Substantia nigra (tissue), 51 donors: ENCODE measurements at places on chromosomes 1 and 21.

DNA sequence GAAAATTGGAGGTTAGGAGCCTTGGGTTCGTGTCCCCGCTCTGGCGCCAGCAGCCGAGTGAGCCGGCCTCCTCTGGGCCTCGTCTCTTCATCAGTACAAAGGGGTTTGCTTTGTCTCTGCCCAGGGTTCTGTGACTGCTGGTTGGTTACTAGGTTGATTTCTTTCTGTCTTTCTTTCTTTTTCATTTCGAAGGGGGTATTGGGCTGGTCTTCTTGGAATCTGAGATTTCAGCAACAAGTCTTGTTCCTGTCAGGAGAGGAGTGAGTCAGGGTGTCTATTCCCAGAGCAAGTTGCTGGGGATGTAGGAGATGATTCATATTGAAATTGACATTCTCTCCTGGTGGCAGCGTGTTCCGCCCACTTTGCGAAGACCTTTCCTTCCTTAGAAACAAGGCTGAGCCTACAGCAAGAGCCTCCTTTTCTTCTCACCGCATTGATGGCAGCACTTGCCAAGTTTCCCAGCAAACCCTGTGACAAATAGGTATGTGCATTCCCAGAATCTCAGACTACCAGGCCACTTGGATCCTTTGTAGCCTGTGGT lies 79.2 kb downstream of the MAN1C1 start:
- DNase-seq: no peak

- DNase-seq: no peak
Measured at GRCh38 chr21:44967082-44968047, 27.5 kb downstream of the SLX9 start.

DNA sequence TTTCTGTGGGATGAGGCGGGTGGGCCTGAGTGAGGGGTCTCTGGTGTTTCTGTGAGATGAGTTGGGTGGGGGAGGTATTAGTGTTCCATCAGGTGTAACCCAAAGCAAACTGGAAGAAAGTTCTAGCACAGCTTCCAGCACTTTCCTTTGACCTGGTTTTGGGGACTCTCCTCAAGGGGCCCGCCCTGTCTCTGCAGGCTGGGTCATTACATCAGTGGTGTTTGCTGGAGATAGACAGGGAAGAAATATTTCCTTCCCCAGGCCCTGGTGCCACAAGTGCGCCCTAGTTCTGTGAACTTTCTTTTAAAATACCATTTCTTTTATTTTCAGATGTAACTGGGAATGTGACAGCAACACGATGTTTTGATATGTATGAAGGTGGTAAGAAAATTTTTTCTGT lies 16.5 kb upstream of the MX2 start:
- DNase-seq: no peak

- no peak for DNase-seq
Measured at GRCh38 chr1:198893763-198894444, 255.1 kb downstream of the PTPRC start.

- DNase-seq: peak; percentile 48
Measured at GRCh38 chr1:7680207-7680954, 90.7 kb upstream of the VAMP3 start.
